ENCODE measurements at places on chromosomes 16 and 17.
A peak's percentile ranks its signal among the peaks of the same experiment; 100 is the strongest.

GRCh38 chr16:80317599-80318037 is 223.2 kb upstream of the DYNLRB2 start:
- DNase-seq, result no peak

- peak; percentile 74 for DNase-seq
These were observed 16.6 kb downstream of the COPRS start for GRCh38 chr17:31842195-31843069.

GRCh38 chr16:4407543-4408322 is 8.7 kb downstream of the CORO7 start:
- no peak for DNase-seq

DNA sequence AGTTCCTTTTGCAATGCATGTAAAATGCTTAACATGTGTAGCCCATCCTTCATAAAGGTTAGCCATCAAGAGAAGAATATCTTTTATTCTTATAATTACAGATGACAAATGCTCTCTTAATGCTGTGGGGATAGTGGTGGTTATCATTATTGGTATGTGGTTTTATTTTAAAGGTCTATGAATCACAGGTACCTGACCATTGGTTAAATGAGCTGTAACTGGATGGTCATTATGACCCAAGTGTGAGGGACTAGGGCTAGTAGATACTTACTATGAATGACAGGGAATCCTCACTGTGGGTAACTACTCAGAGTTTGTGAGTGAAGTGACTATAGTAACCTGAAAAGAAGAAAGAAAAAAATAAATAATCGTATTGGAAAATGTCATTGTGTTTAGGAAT is 78.8 kb downstream of the CDRT15 start:
- no peak for DNase-seq

- DNase-seq, result no peak
These were observed 4.4 kb upstream of the WFIKKN2 start for GRCh38 chr17:50830994-50831393.

GRCh38 chr16:54720259-54720658 is 210.4 kb upstream of the IRX5 start:
- peak; percentile 0 for DNase-seq

- DNase-seq, result no peak
These were observed 811.6 kb upstream of the GOT2 start for GRCh38 chr16:59545721-59546120.

DNA sequence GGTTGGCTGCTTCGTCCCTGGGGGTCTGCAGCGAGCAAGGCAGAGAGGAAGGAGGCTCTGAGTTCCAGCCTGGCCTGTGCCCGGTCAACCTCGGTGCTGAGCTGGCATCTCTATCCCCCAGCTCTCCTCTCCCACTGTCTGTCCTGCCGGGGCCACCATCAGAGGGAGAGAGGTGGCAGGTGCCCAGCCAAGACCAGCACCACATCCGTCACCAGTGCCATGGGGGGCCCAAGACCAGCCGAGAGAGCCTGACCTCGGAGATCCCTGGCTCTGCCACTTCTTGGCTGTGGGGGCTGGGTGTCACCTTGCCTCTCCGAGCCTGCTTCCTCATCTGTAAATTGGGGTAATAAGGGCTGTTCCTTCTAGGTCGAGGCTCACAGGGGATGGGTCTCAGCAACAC is 560 bp upstream of the P2RX1 start:
- DNase-seq, result no peak

DNA sequence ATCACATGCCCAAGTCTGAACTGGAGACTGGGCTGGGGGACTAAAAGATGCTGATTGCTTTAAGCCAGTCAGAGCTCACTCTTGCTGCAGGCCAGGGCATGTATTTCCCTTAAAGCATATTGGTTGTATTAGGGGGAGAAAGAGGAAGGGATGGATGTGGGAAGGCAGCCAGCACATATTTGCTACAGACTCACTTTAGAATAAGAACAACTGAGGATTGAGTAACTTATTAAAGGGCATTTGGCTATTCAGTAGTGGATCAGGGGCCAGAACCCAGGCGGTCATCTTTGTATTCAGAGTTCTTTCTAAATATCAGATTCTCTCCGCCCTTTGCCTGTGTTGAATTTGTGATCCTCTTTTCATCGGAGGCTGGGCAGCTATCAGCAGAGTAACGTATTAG is 231.7 kb downstream of the HAPSTR1 start:
- DNase-seq, result no peak
